Activated CD4-positive, CD25-positive, alpha-beta regulatory T cell treated with anti-CD3 and anti-CD28 coated beads, Interleukin-2, amount 50 U/mL, for 24 hours (primary cell): ENCODE measurements at places on chromosomes 3 and 15.
A peak's percentile ranks its signal among the peaks of the same experiment; 100 is the strongest.

- ATAC-seq, result peak; percentile 27
Observed at GRCh38 chr15:28955160-28955992, 69.6 kb downstream of the APBA2 start.

GRCh38 chr15:52095597-52096262 lies 16.8 kb downstream of the BCL2L10 start:
- ATAC-seq, result no peak

DNA sequence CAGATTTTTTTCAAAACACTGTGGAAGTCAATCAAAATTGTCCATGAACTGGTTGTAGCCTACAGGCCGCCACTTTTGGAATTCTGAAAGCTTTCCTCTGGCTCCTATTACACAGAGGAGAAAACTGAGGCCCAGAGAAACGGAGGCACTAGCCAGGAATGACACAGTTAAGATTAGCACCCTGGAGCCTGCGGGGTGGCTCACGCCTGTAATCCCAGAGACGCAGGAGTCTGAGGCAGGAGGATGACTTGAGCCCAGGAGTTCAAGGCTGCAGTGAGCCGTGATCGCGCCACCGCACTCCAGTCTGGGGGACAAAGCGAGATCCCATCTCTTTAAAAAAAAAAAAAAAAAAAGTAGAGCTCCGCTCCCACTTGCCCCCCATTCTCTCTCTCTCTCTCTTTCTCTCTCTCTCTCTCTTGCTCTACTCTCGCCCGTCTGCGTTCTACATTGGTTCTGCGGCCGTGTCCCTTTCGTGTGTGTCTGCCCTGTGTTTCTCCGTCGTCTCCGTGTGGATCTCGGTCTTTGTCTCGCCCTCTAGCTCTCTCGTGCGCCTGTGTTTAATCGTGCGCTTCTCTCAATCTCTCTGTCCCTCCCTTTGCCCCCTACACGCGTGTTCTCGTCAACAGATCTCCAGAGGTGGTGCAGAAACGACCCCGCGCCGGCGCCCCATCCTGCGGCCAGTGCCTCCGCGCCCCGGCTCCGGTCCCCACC lies 512 bp upstream of the TRH start:
- no peak for ATAC-seq

DNA sequence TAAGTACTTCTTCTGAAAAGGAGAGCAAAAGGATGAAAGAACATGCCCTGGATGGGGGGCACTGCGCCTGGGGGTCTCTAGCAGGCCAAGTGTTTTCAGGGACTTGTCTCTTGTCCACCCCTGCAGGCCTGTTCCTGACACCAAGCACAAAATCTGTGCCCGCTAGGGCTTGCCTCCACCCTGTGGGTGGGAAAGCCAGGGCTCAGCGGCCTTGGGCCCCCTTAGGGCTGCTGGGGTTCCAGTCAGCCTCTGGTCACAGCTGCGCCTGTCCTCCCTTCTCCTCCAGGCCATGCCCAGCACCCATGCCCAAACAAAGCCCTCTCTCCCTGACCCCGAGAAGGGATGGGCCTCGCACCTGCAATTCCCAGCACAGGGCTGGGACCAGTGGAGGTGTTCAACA lies 71.1 kb upstream of the TRPM1 start:
- no peak for ATAC-seq
